ENCODE measurements at places on chromosomes 6 and 20.

DNA sequence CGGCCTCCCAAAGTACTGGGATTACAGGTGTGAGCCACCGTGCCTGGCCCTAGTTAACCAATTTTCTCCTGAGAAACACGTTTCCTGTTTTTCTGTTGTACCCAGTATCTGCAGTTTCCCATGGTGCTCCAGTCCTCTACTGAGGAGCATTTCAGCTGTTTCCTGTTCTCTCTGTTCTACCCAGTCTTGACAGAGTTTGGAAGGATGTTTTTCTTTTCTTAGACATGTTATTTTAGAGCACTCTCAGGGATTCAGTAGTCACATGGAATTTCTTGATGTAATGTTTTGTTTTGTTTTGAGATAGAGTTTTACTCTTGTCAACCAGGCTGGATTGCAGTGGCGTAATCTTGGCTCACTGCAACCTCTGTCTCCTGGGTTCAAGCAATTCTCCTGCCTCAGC, 129.8 kb upstream of the TIAM2 start:
- no peak for DNase-seq

GRCh38 chr6:122008101-122008999, 391.1 kb upstream of the HSF2 start:
- no peak for DNase-seq

DNA sequence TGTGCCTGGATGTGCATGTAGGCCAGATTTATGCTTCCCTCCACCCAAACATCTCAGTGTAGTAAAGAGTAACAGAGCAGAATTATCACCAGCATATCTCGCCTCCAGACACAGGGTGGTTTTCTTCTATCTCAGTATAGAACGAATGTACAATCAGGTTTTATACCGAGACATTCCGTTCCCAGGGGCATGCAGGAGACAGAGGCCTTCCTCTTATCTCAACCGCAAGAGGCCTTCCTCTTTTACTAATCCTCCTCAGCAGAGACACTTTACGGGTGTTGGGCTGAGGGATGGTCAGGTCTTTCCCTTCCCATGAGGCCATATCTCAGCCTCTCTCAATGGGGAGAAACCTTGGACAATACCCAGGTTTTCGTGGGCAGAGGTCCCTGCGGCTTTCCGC, 36.4 kb upstream of the MC3R start:
- DNase-seq: no peak

DNA sequence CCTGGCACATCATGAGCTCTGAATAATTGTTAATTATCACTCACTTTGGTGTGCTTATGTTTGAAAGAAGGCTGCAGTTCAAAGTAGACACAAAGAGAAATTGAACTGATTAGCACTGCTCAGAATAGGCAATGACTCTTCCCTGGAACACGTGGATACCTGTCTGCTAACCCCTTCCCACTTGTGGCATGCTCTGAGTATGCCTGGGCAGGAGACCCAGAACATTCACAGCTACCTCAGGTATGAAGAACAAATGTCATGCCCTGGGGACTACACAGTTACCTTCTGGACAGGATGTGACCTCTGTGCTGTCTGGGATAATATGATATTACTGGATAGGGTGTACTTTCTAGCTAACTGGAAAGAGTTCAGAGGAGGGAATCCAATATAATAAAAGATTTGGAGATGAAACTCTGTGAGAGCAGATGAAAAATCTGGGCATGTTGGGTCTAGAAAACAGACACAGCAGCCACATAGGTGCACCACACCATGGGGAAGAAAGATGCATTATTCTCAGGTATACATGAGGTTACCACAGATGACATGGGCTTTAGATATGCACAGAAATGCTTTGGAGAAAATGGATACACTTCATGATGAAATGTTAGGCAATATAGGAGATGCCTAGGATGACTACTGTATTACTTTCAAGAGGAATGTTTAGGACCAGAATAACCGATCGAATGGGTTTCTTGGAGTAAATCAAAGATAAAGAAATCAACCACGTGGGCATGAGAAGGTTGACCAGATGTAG, 324.2 kb upstream of the PREP start:
- DNase-seq: no peak

DNA sequence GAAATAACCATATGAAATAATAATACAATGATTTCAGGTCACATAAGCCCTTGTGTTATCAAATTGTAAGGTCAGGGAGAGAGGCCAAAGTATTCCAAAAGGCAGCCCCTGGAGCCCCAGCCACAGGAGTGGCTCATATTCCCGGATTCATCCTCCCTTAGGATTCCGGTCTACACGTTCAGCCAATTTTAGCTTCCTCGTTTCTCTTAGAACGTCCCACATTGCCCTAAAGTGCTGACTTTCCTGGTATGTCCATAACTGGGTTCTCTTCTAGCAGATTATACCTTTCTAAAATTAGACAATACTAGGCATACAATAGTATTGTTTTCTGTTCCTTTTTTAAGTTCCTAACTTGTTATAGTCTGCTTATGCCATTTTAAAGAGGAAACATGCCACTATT, 192.7 kb upstream of the NOX3 start:
- no peak for DNase-seq

- DNase-seq: no peak
Observed at GRCh38 chr6:78251931-78252330, 599.1 kb downstream of the MEI4 start.

- DNase-seq: no peak
Observed at GRCh38 chr6:68247782-68248181, 387.3 kb upstream of the ADGRB3 start.

GRCh38 chr20:1313236-1313964, 15.5 kb downstream of the SDCBP2 start:
- peak; percentile 68 for DNase-seq

DNA sequence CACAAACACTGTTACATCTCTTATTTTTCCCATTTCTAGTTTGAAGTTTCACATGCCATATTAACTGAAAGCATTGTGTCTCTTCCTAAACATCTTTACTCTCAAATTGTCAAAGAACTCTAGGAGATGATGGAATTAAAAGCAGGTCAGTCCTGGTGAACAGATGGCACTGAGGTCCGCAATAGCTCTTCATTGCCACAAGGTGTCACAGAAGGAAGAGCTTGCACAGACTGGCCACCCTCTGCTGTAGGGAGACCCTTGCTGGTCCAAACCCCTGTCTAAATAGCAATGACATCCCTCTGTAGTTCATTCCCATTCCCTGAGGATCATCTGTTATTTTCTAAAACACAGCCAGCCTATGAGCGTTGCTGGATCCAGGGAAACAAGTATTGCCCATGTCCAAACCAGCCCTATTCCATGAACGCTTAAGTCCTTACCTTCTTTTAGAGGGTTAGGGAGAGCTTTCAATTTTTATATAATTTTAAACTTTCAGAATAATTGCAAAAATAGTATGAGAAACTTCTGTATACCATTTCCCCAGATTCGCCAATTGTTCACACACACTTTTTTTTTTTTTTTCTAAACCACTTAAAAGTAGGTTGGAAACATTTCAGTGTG, 10.1 kb upstream of the HDAC2 start:
- DNase-seq: no peak

- no peak for DNase-seq
Observed at GRCh38 chr20:43949248-43949647, 34.6 kb downstream of the TOX2 start.

DNA sequence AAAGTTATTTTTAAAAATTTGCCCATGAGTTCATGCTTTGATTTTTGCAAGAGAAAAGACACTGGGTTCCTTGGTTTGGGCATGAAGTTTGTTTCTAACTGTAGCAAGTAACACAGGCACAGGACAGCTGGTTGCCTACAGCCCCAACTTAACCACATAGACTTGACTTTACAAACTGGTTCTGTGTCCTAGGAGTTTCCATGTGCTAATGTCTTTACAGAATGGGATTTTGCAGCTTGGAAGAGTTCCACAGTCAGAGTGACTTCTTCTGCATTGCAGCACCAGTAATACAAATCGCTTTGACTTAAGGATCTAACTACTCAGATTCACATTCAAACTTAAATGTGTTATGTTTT, 44.3 kb downstream of the OR2B2 start:
- no peak for DNase-seq

DNA sequence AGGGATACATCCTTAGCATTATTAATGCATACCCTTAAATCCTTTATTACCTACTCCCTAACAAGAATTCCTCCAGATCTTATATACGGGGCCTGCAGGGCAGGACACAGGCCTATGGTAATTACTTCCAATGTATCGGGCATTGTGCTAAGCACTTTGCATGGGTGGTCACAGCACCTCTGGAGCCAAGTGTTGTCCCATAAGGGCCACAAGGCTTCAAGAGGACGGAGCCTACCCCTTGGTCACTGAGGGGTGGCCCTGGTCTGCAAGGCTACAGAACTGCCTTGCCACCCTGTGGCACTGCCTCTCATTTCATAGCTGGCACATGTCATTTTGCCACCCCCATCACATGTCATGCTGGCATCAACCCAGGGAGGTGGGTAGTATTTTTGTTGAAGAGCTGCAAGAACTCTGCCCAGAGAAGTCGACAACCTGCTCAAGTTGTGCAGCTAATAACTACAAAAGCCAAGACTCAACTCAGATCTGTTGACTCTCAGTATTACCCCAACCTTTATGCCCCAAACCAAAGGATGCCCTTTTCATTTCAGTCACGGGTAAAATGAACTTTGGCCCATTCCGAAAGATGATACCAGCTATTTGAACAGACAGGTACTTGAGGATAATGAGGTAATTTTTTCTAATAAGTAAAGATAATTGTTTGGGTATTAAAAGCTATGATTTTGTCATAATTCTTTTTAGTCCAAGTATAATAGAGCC, 144.1 kb upstream of the AKAP12 start:
- DNase-seq: no peak

DNA sequence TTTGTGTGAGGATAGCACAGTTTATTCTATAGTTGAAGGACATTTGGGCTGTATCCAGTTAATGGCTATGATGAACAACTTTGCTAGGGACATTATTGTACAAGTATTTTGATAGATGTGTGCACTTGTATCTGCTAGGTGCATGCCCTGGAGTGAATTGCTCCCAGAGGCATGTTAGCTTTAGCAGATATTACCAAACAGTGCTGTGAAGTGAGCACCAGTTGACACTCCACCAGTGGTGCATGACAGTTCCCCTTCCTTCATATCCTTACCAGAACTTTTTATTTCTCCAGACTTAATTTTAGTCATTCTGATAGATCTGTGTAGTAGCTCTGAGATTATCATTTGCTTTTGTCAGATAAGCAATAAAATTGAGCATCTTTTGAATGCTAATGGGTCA, 48.9 kb upstream of the ENPP5 start:
- no peak for DNase-seq

DNA sequence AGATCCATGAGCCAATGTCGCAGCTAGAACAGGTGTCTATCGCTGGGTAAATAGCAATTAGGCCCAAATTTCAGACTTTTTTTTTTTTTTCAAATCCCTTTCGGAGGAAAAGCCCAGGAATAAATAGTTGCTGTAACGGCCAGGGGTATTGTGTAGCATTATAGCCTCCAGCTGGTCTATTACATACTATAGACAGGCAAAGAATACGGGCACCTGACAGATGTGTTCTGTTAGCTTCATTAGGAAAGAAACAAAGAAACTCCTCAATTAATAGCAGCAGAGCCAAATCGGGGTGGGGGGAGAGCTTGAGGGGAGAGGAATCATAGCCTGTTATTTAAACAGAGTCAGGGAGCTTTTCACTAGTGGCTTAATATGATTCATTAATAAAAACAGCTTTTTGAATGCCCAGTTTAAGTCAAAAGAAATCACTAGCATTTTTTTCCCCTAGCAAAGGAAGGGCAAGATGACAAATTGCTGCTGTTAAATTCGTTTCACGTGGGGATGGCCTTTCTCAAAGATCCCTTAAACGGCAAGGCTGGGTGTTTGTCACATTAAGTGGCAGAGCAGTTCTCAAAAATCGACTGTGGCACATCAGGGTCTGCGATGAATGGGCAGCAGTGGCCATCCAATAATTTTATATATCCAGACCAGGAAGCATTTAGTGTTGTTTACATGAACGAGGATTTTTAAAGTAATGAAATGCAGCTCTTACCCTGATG, 139.4 kb downstream of the ID4 start:
- DNase-seq: no peak

Data from GM12892 (cell line).